ENCODE measurements at places on chromosomes 12 and 14.

- no peak for DNase-seq
These were observed 35.0 kb downstream of the DTX1 start for GRCh38 chr12:113091506-113091905.

DNA sequence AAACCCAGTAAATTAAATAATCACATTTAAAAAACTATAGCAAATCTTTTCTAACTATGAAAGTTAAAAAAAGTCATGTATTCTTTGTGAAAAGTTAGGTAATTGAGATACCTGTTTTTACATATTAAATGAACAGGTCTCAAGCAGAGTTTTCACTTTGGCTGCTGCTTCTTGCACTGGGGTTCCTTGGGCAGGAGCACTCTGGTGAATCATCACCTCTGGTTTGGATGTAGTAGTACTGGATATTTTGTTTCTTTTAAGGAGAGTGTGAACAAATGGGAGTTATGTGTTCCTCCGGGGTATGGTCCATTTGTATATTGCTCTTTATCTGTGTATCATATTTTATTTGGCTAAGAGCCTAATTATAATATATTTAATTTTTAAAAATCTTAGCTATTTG lies 82.7 kb downstream of the FUT8 start:
- no peak for DNase-seq

- DNase-seq: no peak
These were observed 1.3 kb downstream of the TAS2R30 start for GRCh38 chr12:11133162-11133561.

DNA sequence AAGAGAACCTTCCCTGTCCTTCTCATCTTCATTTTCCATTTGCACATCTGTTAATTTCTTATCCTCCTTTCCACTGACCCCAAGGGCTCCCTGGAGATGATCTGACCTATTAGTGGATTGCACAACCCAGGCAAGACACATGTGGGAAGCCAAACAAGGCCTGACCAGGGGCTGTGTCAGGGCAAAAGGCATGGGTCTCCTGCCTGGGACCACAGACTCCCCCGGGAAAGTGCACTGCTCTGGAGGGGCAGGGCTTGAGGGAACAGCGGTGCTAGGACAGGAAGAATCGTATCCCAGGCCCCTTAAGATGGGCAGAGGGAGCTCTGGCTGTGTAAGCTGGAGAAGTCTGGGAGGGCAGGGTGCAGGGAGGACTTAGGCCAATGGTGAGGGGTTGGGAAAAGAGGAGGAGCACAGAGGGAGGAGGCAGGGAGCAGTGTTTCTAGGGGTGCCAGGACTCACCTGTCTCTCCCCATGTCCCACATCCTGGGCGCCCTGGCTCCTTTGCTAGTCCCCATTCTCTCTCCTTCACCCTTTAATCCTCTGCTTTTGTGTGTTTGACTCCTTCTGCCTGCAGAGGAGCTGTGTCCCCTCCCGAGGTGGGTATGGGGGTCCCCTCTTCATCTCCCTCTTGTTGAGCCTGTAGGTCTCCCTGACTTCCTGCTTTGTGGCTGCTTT lies 25.3 kb downstream of the PLEKHG3 start:
- no peak for DNase-seq

DNA sequence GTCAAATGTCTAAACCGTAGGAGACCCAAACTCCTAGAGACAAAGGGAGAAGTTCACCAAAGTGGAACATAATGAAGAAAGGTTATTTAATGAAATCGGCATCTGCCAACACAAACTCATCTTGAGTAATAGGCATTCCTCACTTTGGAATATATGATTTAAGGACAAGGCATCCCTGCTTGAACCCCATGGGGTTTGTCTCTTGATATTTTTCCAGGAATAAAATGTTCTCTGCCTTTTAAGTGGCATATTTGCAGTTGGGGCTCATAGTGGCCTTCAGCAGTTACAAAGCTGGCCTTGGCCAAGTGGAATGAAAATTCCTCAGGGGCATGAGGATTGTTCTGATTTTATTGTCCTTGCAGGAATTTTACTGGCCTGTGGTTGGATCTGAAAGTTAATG lies 7.1 kb downstream of the POP5 start:
- DNase-seq: no peak

GRCh38 chr12:39277416-39277815 lies 165.5 kb downstream of the KIF21A start:
- no peak for DNase-seq

DNA sequence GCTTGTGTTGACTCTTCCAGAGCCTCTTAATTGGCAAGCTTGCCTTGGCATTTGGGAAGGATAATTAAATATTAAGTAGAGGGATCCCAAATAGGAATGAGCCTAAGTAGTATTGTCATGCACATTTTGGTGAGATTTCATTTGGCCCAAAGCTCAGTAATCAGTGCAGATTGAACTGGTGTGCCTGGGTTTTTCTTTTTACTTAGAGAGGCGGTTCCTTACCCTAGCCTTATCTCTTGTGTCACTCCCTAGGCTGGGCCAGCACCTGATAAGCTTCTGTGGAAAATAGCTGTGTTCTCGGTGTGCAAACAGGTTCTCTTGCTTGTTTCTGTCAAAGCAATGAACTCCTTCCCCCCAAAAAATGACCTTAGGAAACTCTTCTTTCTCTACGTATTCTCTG lies 9.3 kb upstream of the B4GALNT3 start:
- DNase-seq: no peak

DNA sequence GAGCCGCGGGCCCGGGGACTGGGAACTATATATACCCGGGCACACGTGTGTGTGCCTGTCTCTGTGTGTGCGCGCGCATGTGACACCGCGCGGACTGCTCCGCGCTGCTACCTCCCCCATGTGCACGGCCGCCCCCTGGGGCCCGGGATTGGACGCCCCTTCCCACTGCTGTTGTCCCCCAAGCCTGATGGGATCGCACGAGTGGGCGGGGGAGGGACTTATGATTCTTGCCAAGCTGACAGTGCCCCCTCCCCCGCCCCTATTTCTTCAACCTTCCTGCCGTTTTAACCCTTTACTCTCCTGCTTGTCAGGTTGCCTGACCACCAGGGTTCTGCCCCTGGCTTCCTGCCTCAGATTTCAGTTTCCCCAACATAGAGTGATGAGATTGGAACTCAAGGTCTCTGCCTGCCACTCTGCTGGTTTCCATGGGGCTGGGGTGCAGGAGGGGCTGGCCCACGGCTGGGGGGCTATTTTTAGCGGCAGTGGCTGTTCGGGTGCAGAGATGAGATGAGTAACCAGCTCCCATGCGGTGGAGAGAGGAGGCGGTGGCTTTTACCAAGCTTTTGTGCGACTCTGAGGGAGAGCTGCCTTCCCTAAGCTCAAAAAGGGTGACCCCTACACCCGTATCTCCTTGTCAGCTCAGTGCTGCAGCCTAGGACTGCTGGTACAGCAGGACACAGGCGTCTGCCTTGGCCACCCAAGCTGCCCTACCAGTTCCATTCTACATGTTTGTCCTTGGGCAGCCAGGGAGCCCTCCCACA lies at the start of gene DDN:
TSS of gene DDN (minus strand) at position 5 of the 761 bp plus-strand sequence. CDS start 88 bp downstream, outside the sequence.
- no peak for DNase-seq

DNA sequence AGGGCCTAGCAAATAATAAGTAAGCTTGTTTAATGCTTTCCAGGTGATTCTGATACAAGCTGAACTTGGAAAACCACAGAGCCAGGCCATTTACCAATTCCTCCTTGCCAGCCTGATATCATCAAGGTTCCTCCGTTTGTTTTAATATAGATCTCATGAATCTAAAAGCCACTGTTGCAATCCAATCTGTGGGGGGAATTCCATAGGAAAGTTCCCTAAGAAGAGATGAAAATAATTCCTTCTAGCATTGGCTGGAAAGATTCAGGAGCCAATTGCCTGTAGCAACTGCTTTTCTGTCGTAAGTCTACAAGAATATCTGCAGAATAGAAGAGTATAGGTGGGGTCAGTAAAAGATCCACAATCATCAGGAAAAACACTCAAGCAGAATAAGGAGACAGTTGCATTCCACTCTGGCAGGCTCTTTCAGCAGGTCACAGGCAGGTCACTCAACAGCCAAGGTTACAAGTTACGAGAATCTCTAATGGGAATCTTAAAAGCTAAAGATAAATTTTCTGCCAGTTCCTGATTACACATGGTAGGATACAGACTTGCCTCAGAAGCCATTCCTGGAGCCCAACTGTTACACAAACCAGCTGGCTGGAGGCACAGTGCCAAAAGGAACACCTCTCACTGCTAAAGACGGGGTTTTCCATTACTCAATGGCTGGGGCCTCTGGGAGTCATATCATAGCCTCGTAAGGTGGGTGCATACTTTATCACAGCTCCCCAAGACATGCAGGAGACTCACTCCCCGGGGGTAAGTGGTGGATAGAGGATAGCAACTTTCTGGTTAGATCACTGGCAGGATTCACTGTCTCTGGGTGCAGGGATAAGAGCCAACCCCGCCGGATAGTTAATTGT lies 43.6 kb downstream of the FGD6 start:
- no peak for DNase-seq

GRCh38 chr12:50922820-50923219 lies 29.5 kb upstream of the HIGD1C start:
- DNase-seq: no peak

DNA sequence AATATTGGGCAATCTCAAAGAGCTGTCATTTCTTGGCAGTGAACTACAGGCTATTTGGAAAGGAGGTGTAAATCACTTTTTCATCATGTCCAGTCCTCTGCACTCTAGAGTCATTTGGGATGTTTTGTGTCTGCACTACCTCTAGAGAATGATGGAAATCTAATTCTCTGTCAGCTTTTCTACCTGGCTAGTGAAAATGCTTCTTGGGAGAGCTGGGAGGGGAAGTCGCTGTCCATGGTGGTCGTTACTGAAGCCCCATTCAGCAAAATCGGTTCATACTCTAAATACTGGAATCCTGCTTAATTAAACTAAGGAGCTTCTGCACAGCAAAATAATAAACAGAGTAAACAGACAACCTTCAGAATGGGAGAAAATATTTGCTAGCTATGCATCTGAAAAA lies 251.8 kb downstream of the APAF1 start:
- no peak for DNase-seq

GRCh38 chr12:95859344-95859816 lies 628 bp downstream of the SNRPF start:
- DNase-seq: no peak

DNA sequence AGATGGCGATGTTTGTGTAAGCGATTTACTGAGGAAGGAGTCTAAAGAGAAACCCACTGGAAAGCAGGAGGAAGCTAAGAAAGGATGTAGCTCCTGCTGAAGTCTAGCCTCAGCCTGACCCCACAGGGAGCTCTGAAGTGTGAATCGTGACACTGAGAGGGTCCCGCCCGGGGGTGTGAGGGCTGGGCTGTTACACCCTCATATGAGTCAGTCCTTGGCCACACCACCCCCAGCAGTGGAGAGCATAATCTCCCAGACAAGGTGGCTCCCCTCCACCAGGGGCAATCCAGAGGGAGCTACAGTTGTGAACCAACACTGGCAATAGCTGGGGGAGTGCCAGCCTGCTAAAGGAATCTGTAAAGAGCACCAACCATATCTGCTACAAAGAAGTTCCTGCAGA lies 31.5 kb downstream of the SVOP start:
- DNase-seq: no peak

GRCh38 chr14:105363847-105364708 lies 34.3 kb upstream of the TEX22 start:
- DNase-seq: no peak

DNA sequence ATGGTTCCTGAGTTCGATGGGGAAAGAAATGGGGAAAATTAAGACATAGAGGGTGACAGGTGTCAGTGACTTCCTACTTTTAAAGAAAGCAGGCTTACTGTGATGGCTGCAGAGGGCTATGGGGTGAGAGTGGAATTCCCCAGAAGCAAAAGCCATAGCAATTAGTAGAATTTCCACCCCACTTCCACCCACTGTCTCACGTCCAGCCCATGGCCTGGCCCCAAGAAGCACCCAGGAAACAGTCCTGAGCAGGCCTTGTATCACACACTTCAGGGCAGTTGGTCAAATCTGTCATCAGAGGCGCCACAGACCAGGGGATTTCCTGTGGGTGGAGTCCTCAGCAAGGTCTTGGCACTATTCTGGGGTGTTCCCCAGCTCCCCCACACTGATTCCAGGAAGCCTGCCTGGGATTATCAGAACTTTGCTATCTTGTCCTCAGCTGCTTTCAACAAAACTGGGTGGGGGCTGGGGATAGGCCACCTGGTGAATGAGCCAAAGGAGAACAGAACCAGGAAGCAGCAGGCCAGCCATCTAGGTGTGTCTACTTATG lies 120.1 kb upstream of the CCND2 start:
- DNase-seq: peak; percentile 87

DNA sequence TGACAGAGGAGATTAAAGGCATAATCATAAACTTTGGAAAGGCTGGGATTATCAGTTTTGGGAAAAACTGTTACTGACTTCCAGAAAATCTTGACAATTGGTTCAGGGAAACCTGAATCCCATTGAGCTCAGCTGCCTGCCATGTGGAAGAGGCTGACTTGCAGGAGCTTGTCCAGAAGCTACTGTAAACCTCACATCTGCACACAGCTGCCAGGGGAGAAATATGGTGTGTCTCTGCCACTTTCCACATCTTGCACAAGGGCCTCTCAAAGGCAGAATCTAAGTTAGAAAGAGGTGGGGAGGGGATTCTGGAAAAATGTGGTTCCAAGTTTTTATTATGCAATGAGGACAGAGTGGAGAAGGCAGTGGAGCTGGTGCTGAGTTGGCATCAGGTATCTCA lies 8.7 kb upstream of the BHLHE41 start:
- DNase-seq: no peak

DNA sequence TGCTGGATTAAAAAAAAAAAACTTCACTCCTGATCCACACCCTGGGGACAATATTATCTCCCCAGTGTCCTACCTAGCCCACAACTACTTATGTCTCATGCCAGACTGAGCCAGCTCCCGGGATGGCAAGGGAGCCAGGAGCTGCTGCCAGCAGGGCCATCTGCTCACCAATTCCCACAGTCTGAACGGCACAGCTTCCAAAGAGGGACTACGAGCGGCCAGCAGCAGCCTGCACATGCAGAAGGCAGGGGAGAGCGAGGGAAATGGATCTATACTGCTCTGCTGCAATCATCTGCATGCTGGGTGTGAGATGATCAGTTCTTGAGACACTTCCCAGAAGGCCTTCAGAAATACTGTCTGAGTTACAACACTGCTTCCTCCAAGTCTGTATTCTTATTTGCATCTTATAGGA lies 11.1 kb downstream of the SSH1 start:
- DNase-seq: no peak

- DNase-seq: no peak
These were observed 69.6 kb upstream of the CHST11 start for GRCh38 chr12:104387190-104387589.

DNA sequence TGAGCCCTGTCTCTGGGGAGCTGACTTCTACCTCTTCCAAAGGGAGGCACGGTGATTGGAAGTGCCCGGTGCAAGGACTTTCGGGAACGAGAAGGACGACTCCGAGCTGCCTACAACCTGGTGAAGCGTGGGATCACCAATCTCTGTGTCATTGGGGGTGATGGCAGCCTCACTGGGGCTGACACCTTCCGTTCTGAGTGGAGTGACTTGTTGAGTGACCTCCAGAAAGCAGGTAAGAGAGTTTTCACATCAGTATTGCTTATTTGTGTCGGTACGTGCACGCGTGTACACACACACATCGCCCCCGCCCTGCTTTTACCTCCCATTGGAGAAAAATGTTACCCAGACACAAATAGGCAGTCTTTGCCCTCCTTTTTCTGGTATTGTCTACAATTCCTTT lies 13.7 kb downstream of the PFKM start:
- no peak for DNase-seq

- no peak for DNase-seq
These were observed 44.6 kb downstream of the BMP4 start for GRCh38 chr14:53912021-53912420.

Data from GM12864 (cell line).